Retina (tissue), 1 donor: ENCODE measurements at places on chromosomes 5 and 9.
A peak's percentile ranks its signal among the peaks of the same experiment; 100 is the strongest.

GRCh38 chr5:123155446-123155960 lies 66.5 kb downstream of the PRDM6 start:
- DNase-seq, result peak; percentile 31

DNA sequence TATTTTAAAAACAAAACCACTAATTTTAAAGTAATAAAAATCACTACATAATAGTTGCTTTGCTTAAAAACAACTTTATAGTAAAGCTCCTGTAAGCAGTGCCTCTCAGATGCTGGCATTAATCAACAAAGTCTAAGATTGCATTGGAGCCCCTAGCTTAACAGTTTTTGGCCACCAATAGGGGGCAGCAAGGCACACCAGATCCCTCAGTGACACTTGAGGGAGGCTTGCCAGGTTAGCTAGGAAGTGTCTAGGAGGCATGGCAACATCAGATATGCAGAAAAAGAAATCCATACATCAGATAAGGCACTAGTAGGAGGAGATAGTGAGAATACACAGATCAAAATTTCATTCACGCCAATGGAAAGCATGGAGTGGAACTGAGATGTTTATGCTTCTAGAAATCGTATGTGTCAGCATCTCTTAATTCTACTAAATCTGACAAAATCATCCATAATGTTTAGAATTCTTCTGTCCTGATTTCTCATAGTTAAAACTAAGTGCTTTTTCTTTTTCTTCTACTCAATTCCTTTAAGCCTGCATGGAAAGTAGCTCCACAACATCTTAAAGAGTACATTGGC lies 73.6 kb upstream of the PAM start:
- peak; percentile 55 for DNase-seq

- peak; percentile 93 for DNase-seq
Observed at GRCh38 chr5:75510836-75511434, 494 bp downstream of the CERT1 start.

DNA sequence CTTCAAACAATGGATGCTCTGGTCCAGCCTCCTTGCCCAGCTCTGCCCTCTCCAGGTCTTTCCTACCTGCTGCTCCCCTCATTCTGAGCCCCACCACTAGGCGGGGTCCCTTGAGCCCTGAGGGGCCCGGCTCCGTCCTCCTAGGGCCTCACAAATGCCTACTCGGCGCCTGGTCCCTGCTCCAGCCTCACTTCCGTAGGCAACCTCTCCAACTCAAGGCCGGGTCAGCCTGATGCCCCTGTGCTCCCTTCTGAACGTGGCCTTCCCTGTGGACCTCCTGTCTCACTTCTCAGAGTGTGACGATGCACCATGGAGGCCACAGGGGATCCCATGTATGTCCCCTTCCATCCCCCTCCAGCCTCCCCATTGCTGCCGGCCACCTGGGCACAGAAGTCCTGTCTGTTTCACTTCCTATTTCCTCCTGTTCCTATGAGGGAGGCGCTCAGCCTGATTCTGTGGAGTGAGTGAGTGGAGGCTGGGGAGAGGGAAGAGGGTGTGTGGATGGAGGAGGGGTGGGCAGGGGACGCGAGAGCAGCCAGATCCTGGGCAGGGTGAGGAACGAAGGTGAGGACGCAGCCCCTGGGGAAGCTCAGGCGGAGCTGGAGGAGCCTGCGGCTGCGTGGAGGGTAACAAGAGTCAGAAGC lies 127.2 kb upstream of the FAM120A start:
- DNase-seq, result no peak

DNA sequence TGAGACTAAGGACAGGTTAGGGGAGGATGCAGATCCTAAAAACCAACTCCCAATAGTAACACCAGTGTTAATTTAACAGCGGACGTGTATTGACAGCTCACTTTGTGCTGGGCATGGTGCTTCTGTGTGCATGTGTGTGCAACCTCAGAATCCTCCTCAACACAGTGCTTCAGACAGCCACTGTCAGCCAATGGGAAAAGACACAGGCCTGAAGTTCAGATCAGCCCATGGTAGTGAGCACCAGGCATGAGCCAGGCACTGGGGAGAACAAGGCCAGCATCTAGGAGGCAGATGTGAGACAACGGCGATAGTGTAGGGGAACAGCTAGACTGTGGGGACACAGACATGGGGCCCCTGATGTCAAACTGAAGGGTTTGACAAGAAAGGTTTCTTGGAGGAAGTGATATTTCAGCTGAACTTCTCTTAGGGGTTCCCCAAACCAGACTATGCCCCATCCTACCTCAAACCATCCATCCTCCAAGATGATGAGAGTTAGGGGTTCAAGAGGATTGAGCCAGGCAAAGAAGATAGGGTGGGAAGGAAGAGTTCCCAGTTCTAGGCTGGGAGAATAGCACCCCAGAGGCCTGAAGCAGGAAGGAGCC lies 71.5 kb upstream of the PSD2 start:
- DNase-seq, result no peak

DNA sequence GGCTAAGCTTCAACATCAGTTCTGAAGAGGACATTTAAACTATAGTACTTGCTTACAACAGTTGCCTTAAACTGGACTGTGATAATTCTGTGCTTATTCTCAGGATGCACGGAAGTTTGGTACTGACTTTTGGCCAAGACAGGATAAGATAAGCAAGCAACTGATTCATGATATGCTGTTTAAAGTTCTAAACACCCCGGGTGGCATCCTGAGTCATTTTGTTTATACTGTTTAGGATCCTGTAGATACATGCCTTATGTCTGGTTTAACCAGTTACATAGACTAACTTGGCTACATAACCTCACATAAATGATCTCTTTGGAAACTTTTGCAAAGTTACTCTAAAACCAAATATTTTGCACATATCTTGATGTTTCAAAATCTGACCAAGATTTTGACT lies 95.9 kb downstream of the CDH9 start:
- DNase-seq, result no peak

GRCh38 chr9:107992271-107992670 lies 502.7 kb upstream of the KLF4 start:
- DNase-seq, result no peak

GRCh38 chr9:137277329-137278041 lies at the start of gene TOR4A:
Gene TOR4A (plus strand): TSS chr9:137277726. CDS start chr9:137278690, 964 bp downstream.
- peak; percentile 50 for DNase-seq

GRCh38 chr9:84062538-84062937 lies 81.9 kb downstream of the RMI1 start:
- no peak for DNase-seq

- DNase-seq, result no peak
Observed at GRCh38 chr9:19451240-19452087, 42.7 kb downstream of the ACER2 start.
